ENCODE measurements at places on chromosomes 11 and 22.
A peak's percentile ranks its signal among the peaks of the same experiment; 100 is the strongest.

DNA sequence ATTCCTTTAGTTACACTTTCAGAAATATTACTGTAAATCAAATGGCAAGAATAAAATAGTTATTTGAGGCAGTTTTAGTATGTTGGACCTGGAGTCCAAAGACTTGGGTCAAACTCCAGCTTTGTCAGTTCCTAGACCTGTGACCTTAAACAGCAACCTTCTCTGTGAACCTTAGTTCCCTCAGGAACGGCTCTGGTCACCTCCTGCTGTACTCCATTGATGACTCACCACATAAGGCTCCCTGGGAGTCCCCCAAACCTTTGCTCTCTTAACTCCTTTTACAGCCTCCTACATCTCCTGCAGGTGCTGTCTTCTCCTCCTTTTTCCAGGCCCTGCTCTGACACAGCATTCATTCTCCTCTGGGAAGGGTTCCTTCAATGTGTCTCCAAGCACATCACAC lies 29.1 kb downstream of the LIMK2 start:
- DNase-seq = no peak

DNA sequence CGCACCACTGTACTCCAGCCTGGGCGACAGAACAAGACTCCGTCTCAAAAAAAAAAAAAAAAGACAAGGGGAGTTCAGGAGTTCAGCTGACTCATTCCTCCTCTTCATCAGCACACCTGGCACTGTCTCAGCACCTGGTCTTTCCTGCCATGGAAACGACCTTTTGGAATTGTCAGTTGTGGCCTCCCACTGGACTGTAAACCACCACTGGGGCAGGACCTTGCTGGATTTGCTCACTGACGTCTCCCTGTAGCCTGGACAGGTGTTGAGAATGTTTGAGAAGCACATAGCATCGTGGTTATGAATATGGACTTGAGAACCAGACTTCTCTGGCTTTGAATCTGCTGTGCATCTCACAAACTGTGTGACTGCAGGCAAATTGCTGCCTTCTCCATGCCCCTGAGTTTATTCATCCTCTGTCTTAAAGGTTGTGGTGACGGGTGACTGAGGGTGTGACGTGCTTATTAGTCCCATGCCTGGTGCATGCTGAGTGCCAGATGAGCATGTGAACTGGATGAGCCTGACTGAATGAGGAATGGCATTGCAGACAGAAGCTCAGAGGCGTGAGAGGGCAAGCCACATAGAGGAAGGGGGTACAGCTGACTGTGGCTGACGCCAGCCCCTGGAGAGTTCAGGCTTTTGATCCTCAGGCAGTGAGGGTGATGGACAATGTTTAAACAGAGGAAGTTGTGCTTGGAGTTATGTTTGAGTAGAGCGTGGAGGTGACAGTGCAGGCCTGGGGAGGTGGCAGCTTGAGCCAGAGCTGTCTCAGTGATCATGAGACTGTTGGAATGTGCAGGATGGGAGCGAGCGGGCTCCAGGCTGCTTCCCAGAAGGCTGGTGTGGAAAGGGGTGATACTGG lies 12.7 kb downstream of the TOM1 start:
- no peak for DNase-seq

DNA sequence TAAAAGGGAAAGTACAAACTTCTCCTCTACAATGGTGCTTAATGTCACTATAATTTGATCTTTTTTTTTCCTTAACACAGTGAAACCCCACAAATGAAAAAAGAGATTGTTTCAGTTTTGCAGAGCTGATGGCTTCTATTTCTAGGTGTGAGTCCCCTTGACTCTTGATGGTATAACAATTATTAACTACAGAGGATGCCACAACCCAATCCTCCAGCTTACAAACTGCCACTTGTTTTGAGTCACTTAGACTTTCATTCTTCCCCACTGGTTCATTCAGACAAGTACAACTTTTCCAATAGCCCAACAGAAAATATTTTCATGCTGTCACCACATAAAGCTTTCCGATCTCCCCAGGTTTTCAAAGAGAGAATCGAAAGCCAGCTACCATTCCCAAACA lies 812.2 kb downstream of the LRRC4C start:
- DNase-seq = no peak

- no peak for DNase-seq
These were observed 51.7 kb upstream of the PAK1 start for GRCh38 chr11:77525455-77526091.

- DNase-seq = no peak
These were observed 34.5 kb upstream of the PAMR1 start for GRCh38 chr11:35559949-35560348.

GRCh38 chr11:69801513-69802335 lies 17.5 kb downstream of the FGF3 start:
- peak; percentile 33 for DNase-seq

DNA sequence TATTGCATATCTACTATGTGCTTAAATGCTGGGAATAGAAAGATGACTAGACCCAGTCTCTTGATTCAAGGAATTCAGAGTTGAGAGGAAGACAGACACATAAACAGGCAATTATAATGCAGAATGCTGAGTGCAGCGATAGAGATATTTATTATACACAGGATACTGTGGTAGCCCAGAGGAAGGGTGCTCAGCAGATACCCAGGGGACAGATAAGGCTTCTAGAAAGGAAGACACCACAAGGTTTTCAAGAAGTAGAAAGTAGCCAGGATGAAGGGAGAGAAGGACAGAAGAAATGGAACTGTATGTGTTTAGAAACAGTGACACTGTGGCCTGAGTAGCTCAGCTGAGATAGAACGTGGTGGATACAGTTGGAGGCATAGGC lies 79.4 kb upstream of the NNMT start:
- DNase-seq = no peak

GRCh38 chr11:70247710-70248072 lies 22.8 kb upstream of the PPFIA1 start:
- no peak for DNase-seq

- no peak for DNase-seq
These were observed 2.8 kb downstream of the SIPA1 start for GRCh38 chr11:65640483-65641296.

DNA sequence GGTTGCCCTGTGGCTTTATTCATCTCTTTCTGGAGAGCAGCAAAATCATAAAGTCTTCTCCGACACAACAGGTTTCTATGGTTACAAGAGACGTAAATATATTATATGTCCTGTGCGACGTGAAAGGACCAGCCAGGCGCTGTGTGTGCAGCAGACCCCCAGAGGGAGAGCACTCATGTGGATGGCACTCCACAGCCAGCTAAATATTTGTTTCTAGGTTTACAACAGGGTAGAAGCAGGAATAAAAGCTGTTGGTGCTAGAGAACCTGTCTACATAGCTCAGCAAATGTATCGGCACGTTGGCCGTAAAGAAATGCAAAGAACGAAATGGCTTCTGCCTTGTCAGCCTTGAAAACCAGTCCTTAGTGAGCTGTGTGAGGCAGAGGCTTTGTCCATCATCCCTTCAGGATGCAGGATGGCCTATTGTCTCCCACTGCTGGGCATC lies 133.8 kb upstream of the PITPNB start:
- no peak for DNase-seq

- no peak for DNase-seq
These were observed 17.4 kb downstream of the DRD2 start for GRCh38 chr11:113457784-113458183.

- no peak for DNase-seq
These were observed 211.4 kb downstream of the AASDHPPT start for GRCh38 chr11:106288822-106289387.

DNA sequence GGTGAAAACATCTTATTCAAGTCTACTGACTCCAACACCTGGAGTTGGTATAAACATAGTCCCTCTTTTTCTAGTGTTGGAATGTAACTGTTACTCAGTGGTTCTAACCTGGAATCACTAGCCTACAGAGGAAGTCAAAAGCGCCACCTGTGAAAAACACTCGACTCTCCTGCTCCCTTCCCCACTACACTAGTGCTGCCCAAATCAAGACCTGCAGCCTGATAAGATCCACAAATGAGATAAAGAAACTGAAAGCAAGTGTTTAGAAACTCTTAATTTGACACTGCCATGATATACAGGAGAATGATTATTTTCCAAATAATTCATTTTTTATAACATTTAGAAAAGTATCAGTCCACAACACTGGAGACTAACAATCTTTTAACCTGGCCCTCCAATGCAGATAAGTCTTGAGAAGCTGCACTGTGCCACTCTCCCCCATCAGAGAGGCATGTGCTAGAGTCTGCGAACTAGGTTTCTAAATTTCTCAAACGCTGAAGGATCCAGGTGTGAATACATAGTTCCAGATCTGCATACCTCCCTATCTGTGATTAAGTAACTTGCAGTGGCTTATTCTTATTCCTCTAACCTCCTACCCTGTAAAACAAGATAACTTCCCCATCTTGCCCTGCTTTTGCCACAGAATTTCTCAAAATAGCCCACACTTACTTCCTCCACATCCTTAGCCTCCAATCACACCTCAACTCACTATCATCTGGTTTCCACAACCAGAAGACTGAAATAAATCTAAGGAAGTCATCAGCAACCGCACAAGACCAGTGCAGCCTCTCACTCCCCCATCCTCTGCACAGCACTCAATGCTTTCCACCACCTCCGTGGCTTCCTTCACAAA lies 88.1 kb downstream of the RRAS2 start:
- DNase-seq = no peak

DNA sequence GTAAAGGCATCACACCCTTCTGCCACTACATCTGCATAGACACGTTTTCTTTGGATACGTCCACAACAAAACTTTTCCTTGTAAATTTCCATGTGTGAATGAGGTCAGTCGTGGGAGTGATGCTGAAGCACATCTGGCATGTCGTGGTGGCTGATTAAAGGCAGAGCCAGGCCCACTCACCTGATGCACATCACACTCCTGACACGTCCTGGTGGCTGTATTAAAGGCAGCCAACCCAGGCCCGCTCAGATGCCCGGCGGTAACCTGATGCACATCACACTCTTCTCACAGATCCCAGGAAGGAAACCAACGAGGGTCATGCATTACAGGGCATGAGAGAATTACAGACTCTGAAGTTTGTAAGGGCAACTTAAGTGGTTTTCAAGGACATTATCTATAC lies 321.6 kb upstream of the B3GAT1 start:
- no peak for DNase-seq

DNA sequence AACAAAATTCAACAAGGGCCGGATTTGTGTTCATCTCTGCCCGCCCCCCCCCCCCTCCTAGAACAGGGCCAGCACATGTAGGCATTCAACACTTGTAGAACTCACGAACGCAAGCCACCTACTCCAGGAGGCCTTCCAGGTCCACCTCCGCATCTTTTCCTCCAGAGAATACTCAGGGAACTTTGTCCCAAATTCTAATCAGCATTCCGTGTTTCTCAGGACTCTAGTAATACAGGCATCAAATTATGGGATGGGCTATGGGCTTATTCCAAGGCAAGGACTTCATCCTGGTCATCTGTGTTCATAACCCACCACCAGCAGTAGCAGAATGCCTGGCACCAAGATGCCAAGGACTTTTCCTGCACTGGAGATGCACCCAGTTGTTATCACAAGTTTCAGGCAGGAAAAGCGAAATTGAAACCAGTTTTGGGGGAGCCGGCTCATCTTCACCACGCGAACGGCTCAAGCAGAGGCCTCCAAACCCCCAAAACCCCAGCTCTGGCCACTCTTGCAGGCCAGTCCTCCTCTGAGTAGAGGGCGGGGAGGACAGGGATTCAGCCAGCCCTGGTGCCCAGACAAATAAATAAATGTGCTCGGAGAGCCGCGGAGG lies 462 bp downstream of the UBE2L6 start:
- peak; percentile 41 for DNase-seq

DNA sequence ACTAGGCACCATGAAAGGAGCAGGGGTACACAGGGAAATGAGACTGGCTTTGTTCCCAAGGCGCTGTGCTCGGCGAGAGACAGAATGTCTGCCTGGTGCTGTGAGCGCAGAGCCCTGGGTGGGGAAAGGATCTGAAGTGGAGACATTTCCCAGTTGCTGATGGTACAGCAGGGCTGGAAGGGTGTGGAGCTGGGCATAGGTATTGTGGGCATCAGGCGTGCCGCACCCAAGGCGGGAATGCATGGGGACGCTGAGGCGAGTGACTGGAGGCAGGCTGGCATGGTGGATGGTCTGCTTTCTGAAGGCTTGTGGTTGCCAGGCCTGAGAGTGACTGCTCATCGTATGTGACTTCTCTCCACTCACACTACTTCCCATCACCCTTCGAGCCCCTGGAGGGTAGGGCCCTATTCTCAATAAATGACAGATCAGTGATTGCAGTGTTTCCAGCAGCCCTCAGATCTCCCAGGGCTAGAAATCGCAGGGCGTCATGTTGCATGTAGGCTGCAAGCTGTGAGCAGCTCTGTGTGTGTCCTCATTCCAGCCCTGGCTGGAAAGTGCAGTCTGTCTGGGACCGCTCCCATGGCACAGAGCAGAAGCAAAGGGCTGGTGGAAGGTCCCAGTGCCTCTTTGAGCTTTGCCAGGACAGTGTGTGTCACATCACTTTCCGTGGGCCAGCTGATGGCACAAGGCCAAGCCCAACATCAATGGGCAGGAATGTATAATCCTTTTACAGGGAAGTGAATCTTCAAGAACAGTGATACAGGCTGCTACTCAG lies 67.7 kb downstream of the TBC1D22A start:
- DNase-seq = no peak

- DNase-seq = no peak
These were observed 1.9 kb downstream of the RHOD start for GRCh38 chr11:67058506-67058905.

GRCh38 chr11:76141901-76142588 lies 64.3 kb downstream of the WNT11 start:
- DNase-seq = no peak

DNA sequence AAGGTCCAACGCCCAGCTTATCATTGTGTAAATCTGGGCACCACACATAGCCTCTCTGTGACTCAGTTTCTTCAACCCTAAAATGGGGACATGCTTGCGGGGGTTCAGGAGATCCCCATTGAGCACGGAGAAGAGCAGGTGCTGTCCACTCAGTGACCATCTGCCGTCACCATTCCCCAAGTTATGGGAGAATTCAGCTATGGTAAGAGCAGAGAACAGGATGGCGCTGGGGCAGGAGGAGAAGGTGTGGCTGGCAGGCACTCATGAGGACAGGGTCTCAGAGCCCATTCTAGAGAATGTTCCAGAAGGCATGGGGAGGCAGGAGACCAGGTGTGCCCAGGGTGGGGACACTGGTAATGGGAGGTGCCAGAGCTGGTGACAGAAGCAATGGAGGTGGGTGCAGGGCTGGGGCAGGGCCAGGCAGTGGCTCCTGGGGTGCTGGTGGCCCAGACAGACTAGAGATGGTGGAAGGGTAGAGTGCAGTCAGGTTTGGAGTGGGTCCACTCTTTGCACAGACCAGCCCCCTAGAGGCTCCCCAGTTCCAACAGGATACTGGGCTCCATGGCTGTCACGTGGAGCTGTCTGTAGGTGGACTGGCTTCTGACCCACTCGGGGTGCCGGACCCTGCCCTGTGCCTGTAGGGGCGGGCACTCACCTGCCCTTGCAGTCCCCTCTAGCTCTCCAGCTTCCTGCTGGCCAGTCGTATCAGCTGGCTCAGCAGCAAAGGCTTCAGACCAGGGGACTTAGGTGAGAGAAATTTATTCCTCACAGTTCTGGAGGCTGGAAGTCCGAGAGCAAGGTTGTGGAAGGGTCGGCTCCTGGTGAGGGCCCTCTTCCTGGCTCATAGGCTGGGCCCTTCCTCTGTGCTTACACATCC lies 84.7 kb downstream of the CDKN1C start:
- DNase-seq = peak; percentile 9

- DNase-seq = no peak
These were observed 183.9 kb downstream of the CEP164 start for GRCh38 chr11:117511483-117511930.

- DNase-seq = no peak
These were observed 8.0 kb upstream of the COX8A start for GRCh38 chr11:63966444-63966843.

- DNase-seq = no peak
These were observed 76.3 kb downstream of the CYB5R2 start for GRCh38 chr11:7596975-7597391.

Measured in activated CD8-positive, alpha-beta memory T cell treated with anti-CD3 and anti-CD28 coated beads, Interleukin-2, amount 50 U/mL, for 4 hours (primary cell).